ENCODE measurements at places on chromosomes 16 and 17.

GRCh38 chr16:85642762-85643358 lies 29.7 kb downstream of the GSE1 start:
- DNase-seq: no peak

GRCh38 chr17:29074488-29074887 lies 31.5 kb downstream of the PIPOX start:
- no peak for DNase-seq

GRCh38 chr16:87317750-87318644 lies 805 bp upstream of the C16orf95 start:
- peak; percentile 13 for DNase-seq

DNA sequence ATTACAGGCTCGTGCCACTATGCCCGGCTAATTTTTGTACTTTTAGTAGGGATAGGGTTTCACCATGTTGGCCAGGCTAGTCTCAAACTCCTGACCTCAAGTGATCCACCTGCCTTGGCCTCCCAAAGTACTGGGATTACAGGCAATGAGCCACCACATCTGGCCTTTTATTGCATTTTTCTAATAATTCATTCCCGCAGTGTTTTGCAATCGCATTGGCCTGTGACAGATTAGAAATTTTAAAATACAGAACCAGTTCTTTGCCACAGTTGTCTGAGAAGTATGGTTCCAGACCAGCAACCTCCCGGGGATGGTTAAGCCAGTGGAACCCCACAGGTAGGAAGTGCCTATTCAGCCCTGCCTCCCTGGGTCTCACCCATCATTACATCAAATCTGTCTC lies 3.2 kb upstream of the CRHR1 start:
- DNase-seq: no peak

- DNase-seq: no peak
Observed at GRCh38 chr16:68387301-68387700, 61.0 kb downstream of the SMPD3 start.

DNA sequence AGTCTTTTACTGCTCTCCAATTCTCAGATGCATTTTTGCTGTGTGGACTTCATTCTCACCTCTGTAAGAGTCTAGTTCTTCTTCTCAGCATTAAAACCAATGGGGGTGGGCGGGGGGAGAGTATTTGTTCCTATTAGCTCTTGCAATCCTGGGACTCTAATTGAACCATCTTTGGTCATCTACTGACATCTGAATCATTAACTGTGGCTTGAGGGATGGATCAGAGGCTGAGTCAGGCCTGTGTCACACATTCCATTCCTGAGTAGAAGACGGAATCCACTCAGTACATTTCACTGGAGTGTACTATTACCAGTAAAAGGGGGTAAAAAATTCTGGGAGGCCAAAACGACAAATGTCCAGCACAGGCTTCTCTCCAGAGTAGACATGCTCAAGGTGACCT lies 12.8 kb upstream of the ZNF23 start:
- no peak for DNase-seq

DNA sequence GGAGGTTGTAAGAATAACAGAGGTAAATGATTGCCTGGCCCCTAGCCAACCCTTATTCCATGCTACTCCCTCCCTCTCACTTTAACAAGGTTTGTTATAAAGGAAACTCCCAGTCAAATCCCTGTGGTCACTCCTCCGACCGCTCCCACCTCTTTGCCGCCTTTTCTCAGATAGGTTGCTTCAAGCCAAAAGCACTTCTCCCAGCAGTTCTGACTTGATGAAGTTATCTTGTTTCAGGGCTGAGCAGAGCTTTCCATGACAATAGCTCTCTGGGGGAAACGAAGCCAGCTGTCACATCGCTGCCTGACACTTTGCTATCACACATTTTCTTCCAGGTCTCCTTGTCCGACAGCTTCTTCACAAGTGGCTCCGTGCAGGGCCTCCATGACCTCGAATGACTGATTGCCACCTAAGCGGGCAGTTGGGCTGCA lies 278.6 kb downstream of the HAPSTR1 start:
- no peak for DNase-seq

DNA sequence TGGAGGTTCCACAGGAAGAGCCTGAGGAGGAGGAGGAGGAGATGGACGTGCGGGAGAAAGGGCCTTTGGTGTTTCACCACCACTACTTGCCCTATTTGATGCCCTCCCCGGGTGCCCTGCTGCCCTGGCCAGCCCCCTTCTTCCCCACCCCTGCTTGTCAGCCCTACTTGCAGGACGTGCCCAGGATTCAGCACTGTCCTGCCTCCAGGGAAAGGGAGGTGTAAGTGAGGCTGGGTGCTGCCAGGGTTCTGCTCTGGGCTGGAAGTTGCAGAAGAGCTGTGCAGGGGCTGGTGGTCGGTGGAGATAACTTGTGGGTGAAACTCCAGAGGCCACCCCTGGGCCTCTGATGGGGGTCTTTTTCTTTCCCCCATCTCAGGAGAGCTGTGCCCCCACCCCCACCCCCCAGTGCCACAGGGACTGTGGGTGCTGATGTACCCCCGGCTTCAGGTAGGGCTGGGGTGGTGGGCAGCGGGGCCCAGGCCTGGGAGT lies 3.0 kb downstream of the PRR29 start:
- no peak for DNase-seq

- no peak for DNase-seq
Observed at GRCh38 chr16:66480265-66481080, 53.4 kb downstream of the BEAN1 start.

DNA sequence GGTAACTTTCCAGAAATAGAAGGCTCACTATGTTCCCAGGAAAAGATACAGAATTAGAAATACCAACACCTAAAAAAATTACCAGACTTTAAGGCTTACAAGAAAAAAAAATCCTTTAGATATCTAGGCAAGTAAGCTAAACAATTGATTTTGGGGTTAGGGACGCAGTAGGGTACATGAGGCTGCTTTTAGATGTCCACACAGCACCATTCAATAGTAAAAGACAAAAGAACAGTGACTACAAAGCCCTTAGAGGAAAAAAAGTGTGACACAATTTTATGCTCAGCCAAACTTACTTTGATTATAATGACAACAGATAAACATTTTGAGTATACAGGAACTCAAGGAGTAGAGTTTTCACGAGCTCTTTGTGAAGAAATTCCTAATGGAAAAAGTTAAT lies 29.9 kb downstream of the METTL16 start:
- DNase-seq: no peak

GRCh38 chr17:71335212-71335611 lies 785.6 kb upstream of the SOX9 start:
- DNase-seq: no peak

DNA sequence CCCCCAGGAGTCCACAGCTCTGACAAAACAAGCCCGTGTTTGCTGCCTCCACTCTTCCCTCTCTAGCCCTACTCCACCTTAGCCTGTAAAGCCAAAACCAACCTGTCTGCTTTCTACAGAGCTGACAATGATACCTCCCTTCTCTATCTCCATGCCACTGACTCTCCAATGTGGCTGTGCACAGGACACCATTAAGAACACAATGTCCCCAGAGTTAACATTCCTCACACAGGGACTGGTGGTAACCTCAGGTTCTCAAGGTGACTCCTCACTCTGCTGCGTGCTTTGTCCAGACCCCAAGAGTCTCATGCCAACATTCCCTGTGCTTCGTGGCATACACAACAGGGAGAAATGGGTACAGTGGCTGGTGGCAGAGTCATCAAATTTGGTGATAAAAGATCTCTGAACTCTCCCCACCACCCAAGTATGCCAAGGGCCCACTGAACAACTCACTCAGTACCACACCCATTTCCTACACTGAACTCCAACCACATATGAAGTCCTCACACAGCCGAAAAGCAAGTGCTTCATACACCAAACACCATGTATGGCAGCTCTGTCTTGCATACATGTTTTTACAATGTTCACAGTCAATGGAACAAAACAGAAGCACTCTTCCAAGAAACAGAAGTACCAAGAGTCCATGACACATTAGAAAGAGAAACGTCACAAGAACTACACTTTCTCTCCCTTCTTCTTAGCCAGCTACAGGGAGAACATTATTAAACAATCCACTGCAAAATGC lies 21.1 kb downstream of the CSNK2A2 start:
- DNase-seq: peak; percentile 27

- no peak for DNase-seq
Observed at GRCh38 chr16:12461971-12462370, 341.7 kb downstream of the CPPED1 start.

DNA sequence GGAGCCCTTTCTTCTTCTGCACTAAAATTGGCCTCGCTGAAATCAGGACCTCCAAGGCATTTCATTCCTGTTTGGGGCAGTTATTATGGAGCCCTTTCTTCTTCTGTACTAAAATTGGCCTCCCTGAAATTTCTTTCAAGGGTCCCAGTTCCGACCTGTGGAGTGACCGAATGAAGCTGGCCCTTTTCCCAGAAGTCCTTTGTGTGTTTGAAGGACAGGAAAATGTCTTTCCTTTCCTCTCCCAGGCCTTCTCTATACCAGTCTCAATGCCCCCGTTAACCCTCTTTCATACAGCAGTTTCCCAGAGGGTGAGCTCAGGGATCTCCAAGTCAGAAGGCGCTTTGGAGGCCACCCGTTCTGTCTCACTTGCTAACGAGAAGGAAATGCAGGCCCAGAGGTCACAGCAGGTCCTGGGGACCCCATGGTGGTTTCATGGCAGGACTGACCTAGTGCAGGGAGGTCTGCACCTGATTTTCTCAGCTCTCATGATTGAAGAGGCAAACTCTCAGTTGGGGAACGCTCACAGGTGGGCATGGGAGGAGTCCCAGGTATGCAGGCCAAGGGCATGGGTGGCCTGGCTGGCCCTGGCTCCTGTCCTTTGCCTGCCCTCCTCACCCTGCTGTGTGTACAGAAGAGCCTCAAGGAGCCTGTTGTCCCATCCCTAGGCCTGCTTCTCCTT lies 37.1 kb upstream of the DOC2B start:
- DNase-seq: no peak

GRCh38 chr17:16348586-16348985 lies 4.7 kb downstream of the CENPV start:
- no peak for DNase-seq

- no peak for DNase-seq
Observed at GRCh38 chr17:37197336-37197735, 178.4 kb upstream of the C17orf78 start.

DNA sequence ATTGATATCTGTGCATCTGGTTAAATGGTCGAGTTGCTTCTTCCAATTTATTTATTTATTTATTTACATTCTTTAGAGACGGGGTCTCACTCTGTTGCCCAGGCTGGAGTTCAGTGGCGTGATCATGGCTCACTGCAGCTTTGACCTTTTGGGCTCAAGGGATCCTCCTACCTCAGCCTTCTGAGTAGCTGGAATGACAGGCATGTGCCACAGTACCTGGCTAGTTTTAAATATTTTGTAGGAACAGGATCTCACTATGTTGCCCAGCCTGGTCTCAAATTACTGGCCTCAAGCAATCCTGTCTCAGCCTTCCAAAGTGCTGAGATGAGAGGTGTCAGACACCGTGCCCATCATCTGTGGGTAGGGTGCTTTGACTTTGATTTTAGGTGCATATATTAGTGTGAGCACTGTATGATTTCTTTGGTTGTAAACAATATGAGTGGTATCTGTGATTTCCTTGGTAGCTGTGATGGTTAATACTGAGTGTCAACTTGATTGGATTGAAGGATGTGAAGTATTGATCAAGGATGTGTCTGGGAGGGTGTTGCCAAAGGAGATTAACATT lies 90.2 kb downstream of the BCAS3 start:
- no peak for DNase-seq

DNA sequence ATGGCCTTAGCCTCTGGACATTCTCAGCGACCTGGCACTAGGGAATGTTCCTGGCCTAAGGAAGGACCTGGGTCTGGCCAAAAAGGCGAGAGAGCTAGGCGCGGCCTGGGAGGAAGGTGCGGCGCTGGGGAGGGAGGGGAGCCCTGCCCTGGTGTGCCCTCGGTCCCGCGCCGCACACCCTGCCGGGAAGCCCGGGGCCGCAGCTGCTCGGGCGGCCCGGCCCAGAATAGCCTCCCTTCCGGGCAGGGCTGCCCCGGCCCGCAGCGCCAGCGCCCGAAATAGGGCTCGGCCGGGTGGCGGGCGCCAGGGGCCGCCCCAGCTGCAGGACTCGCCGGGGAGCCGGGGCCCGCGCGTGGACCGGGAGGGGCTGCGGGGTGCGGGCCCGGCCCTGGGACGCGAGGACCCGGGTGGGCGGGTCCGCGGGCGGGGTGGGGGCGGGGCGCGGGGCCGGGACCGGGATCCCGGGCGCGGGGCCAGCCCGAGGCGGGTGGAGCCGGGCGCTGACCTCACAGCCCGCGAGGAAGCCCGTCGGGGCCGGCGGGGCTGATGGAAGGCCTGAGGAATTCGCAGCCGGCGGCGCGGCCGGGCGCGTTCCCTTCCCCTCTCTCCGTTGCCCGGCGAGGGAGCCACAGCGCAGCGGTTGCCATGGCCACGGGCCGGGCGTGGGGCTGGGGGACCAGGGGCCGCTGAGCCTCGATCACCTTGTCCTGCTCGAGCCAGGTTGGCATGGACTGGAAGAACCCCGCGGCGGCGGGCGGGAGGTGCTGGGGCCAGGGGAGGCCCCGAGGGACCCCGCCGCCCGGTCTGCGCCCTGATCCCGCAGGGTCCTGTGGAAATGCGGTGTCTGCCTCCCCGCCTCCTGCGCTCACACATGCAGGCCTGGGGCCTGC lies 18.1 kb downstream of the SOCS3 start:
- DNase-seq: no peak

DNA sequence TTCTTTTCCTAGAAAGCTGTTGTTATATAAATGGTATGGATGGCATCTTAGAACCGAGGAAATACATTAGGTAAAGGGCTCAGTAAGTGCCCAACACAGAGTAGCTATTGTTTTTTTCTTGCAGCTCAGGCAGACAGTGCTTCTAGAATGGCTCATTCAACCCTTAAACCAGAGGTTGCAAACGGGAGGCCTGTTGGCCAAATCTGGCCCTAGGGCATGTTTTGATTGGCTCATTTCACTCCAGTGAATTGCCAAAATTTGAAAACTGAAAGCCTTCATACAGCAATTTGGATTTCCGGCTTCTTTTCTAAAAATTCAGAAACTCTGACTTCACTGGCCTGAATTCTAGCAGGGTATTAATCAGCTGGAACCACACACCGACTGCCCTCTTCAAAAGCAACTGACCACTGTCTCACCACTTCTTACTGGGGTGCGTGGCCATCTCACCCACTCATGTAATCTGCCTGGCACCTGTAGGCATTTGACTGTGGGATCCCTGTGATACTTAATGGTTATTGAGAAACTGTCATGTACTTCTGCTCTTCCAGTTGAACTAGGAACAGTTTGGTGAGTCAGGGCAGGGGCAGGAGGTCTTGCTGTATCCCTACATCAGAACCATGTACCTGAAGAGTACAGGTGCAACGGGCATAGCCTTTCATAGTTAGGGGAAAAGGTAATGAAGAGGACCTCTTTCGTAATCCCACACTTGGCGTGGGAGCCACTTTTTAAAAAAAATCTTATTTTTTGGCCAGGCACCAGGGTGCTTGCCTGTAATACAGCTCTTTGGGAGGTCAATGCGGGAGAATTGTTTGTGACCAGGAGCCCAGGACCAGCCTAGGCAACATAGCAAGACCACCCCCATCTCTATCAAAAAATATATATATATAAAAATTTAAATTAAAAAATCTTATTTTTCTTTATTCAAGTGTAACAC lies 53.6 kb upstream of the SCNN1B start:
- DNase-seq: no peak

DNA sequence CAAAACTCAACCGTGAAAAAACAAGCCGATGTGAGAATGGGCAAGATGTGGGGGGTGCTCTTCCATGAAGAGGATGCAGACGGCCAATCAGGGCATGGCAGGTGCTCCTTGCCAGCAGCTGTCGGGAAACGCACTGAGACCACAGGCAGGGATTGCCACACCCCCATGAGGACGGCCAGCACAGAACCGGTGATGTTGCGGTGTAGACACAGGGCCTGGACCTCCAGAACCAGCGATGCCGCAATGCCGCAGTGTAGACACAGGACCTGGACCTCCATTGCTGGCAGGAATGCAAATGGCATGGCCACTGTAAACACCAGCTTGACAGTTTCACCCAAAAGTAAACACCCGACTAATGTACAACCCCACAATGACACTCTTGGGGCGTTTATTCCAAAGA lies 164.9 kb downstream of the BANP start:
- DNase-seq: no peak

All from CD8-positive, alpha-beta memory T cell (primary cell).